NAMALWA (cell line): ENCODE measurements at places on chromosomes 13 and 19.

GRCh38 chr13:41178040-41178439 lies 16.3 kb downstream of the KBTBD7 start:
- no peak for DNase-seq

GRCh38 chr19:49431330-49431749 lies 6.2 kb downstream of the GFY start:
- DNase-seq: peak; percentile 56

GRCh38 chr13:46899801-46900200 lies 2.9 kb upstream of the HTR2A start:
- DNase-seq: no peak

DNA sequence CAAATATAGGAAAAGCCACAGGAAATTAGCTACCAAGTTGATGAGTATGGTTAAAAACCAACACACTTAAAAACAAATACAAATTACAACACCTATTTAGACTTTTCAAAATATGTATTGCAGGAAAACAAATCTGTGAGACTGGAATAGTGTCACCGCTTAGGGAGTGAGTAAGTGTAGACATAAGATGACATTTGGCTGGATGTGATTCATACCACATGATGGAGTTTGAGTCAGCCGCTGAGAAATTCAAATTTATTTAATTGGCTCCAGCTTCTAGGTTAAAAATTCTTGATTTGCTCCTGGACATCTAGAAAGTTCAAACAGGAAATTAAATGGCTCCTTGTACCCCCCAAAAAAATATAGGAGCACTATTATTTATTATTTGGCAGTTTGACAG lies 531.7 kb downstream of the SLITRK1 start:
- DNase-seq: no peak

DNA sequence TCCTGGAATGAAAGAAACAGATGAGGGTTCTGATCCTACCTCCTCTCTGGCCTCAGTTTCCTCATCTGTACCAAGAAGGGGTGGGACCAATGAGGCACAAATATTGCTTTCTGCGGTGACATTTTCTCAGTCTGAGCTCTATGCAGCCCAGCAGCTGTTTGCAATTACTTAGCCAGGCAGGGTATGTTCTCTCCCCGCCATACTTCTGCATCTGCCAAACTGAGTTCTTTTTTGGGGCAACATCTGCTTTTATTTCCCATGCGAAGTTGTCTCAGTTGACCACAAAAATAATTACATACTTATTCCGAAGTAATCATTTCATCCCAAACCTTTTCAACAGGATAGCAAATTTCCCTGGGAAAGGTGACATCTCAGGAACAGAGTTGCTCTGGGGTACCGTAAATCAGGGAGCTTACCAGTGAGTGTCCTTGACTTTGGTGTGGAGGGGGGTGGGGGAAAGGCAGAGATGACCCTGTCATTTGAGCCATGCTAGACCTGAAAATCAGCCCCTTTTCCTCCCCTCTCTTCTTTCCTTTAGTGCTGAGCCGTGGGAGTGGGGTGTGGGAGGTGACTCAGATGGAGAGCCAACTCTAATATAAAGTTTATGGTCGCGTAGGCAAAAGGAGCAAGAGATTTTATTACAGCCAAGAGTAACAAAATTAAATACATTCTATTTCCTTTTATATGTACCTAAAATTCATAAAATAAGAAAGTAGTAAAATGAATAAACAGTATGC lies 165.7 kb upstream of the KL start:
- no peak for DNase-seq

GRCh38 chr19:9914001-9914314 lies 22.4 kb downstream of the OLFM2 start:
- DNase-seq: no peak

- no peak for DNase-seq
Observed at GRCh38 chr13:82627183-82627582, 1255.1 kb downstream of the SLITRK1 start.

DNA sequence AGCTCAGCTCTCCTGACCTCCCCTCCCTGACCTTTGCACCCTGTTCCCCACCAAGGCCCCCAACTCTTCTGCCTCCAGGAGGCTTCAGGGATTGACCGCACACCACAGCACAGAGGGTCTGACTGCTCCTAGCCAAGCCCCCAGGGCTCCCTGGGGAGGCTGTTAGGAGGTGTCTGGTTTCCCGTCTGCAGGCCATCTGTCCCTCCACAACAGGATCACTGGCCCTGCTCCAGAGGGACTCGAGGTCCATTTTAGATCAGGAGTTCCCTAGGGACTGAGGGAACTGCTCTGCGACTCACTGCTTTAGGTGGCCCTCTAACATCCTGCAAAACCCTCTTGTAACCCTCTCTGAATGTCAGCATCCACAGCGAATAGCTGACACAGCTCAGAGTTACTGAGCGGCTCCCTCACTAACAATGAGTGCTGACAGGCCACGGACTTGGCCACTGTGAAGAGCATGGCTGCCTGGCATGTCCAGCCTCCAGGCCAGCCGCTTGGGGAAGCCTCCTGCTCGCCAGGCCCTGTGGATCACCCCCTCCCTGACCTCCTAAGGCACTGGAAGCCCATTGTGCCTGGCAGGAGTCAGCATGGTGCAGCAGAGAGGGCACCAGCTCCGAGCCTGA lies 17.7 kb downstream of the GRIK5 start:
- DNase-seq: no peak

DNA sequence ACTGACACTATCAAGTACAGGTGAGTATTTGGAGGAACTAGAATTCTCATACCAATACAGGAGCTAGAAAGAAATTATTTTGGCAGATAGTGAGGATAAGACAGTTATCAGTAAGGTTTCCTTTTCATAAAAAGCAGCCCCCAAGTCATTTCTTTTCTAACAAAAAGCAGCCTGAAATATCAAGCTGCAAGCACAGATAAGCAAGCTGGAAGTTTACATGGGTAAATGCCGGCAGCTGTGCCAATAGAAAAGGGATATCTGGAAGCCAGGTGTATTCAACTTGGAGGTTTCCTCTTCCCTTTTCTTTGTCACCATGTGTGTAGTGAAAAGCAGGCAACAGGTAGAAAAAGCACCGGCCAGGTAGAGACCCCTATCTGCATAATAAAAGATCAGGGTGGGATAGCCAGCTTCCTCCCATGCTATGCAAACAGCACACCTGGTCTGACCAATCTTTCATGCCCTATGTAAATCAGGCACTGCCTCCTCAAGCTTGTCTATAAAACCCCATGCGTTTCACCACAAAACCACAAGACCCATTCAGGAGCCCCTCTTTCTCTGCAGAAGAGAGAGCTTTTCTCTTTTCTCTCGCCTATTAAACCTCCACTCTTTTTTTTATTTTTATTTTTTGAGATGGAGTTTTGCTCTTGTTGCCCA lies 22.9 kb downstream of the CYP4F2 start:
- DNase-seq: peak; percentile 11

- DNase-seq: peak; percentile 11
Observed at GRCh38 chr13:26664876-26665275, 95.7 kb downstream of the GPR12 start.

- DNase-seq: peak; percentile 71
Observed at GRCh38 chr13:29707876-29708543, 112.5 kb upstream of the SLC7A1 start.

DNA sequence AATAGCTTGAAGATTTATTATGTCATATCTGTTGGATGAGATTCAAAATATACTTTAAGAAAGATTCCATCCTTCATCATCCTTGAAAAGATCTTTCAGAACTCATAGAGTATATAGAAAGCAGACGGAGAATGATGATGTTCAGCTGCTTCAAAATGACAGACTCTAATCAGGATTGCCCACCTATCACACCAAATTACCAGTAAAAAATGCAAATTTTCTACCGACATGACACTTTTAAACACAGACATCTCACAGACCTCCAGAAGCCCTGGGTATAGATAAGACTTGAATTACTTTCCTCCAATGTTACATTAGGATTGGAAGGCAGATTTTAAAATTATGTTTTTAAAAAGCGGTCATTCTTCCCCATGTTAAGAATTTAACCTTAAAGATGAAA lies 235.5 kb downstream of the GPC6 start:
- no peak for DNase-seq

DNA sequence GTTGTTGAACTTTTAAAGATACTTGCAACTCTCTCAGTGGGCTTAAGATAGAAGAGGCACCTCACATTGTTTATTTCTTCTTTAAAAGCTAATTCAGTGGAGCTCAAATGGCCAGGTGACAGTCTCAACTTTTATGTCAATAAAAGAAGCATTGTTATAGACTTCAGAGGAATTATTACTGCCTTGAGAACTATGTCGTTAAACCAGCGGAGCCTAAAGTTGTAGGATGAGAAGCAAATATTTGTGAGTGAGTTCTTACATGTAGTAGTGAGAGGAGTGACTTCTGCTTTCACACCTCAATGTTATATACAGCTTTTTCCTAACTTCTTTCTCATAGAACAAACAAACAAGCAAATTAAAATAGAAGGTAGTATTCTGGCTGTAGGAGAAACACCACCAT lies 31.2 kb upstream of the DGKH start:
- no peak for DNase-seq

GRCh38 chr13:83056269-83056668 lies 826.0 kb downstream of the SLITRK1 start:
- no peak for DNase-seq

- no peak for DNase-seq
Observed at GRCh38 chr13:113119822-113120189, 2.8 kb upstream of the F10 start.

- no peak for DNase-seq
Observed at GRCh38 chr13:111256458-111256857, 64.0 kb upstream of the TEX29 start.

DNA sequence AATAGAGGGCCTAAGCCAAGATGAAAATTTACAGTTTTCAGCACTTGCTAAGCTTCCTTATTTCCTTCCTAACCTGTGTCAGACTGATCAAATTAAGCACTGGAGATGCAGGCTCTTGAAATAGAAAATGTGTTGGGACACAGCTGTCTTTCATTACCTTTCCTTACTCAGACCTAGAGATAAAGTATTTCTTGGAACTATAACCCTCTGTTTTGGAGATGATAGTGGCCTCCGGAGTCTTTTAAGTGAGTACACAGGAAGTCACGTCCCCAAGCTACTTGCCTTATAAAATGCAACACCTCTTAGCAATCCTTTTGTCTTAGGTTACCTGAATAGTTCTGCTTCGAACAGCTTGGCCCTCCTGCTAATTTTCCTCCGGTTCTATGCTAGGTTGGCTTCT lies 12.4 kb upstream of the AKAP11 start:
- DNase-seq: no peak

DNA sequence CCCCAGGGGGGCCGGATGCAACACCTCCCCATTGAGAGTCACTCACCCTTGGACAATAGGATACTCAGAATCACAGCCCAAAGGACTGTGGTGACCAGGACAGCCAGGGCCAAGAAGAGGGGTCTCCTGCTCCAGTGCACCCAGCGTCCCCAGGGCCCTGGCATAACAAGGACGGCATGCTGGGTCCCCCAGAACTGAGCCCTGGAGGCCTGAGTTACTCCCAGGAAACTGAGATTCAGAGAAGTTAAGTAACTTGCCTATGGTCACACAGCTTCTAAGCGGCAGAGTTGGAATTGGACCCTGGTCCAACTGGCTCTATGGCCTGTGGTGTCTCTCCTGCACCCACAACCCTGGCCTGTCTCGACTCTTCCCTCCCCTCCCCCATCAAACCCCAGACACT lies 295 bp downstream of the CLEC4G start:
- DNase-seq: no peak

DNA sequence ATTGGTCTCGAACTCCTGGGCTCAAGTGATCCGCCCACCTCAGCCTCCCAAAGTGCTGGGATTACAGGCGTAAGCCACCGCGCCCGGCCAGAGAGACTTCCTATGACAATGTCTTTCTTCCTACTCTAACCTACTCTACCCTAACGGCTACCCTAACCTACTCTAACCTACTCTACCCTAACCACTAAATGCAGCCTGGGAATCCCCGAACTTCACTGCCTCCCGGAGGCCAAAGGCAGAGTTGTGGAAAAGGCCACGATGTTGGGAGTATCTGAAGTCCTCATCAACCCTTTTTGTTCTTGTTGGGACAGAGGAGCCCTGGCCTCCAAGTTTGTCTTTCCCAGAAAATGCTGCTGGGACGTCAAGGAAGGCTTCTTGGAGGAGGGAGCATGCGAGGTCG lies 967 bp upstream of the NR2C2AP start:
- no peak for DNase-seq

DNA sequence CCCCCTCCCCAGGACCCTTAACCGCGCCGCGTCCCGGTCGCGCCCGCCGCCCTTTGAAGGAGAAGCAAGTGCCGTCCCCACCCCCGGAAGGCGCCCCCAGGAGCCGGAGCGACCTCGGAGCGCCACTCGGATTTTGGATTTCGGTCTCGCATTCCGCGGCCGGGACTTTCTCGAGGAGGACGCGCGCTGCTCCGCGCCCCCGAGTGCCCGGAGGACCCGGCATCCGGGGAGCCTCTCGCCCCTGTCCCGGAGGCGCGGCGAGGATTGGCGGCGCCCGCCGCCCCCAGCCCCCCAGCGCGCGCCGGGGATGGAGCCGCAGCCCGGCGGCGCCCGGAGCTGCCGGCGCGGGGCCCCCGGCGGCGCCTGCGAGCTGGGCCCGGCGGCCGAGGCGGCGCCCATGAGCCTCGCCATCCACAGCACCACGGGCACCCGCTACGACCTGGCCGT lies 1.6 kb downstream of the MIDN start:
- no peak for DNase-seq

DNA sequence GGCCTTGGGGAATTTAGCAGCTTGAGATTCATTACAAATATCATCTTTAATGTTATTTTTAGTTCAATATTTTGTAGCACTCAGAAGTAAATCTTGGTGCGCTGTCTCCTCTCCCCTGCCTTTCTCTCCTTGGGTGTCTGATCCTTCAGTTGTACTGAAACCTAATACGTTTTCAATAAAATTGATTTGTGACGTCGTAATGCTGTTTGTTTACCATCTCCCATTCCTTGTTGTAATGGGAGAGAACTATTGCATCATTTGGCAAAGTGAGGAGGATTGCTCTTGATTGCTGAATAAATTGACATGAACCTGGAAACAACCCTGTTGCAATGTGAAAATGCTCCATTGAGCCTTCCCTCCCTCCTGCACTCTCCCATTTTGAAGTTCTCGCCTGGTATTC lies 43.2 kb upstream of the TSHZ3 start:
- DNase-seq: no peak

GRCh38 chr19:12564016-12564664 lies 12.9 kb upstream of the ZNF564 start:
- DNase-seq: peak; percentile 91

DNA sequence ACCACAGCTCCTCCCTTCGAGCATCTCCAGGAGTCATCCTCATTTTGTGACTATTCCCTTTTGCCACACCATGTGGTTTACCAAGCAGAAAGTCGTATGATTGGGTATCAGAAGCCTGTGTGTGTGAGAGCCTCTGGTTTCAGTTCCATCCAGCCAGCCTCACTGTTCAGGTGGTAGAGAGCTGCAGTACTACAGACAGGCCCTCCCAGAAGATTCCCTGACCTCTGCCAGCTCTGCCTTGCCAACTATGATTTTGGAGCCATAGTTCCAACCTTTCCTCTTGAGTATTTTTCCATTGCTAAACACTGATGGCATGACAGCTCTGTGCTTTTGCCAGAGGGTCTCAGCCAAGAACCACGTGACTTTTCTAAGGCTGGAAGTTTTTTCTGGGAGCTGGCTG lies 82.5 kb downstream of the DHRS12 start:
- DNase-seq: no peak

GRCh38 chr13:42985312-42986175 lies 6.5 kb downstream of the EPSTI1 start:
- no peak for DNase-seq
